ENCODE measurements at places on chromosomes 16 and 17.
A peak's percentile ranks its signal among the peaks of the same experiment; 100 is the strongest.

GRCh38 chr16:1335211-1335971, 1.9 kb downstream of the BAIAP3 start:
- DNase-seq = no peak

DNA sequence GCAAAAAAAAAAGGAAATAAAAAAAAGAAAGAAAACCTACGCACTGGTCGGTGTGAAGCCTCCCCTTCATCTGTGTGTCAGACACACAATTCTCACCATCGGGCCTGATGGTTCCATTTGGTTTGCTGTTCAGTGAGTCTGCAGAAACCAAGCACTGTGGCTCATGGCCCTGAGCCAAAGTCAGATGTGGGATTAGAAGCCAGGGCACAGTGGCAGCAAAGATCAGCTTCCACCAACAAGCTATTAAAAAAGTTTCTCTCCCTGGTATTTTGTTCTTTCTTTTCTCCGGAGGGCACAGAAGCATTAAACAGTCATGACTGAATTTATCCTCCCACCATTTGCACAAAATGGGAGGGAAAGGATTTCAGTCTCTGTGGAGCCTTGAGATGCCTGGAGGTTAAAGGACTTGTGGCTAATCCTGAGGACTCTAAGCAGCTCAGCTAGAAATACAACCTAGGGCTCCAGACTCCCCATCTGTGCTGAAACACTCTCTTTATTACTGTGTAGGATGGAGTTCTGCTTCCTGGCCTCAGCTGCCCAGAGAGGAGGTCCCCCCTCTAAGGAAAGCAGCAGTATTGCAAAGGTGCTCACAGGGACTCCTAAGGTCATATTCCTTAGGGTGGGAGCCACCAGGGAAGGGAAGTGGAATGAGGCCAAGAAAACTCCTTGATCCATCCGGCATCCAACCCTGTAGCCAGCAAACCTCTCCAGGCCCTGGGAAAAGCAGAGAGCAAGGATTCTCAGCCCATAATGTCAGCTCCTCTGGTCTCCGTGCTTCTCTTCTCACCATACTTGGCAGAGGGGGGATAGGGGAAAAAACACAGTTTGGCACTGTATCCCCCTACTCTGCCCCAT, 28.2 kb downstream of the SLC39A11 start:
- DNase-seq = no peak

DNA sequence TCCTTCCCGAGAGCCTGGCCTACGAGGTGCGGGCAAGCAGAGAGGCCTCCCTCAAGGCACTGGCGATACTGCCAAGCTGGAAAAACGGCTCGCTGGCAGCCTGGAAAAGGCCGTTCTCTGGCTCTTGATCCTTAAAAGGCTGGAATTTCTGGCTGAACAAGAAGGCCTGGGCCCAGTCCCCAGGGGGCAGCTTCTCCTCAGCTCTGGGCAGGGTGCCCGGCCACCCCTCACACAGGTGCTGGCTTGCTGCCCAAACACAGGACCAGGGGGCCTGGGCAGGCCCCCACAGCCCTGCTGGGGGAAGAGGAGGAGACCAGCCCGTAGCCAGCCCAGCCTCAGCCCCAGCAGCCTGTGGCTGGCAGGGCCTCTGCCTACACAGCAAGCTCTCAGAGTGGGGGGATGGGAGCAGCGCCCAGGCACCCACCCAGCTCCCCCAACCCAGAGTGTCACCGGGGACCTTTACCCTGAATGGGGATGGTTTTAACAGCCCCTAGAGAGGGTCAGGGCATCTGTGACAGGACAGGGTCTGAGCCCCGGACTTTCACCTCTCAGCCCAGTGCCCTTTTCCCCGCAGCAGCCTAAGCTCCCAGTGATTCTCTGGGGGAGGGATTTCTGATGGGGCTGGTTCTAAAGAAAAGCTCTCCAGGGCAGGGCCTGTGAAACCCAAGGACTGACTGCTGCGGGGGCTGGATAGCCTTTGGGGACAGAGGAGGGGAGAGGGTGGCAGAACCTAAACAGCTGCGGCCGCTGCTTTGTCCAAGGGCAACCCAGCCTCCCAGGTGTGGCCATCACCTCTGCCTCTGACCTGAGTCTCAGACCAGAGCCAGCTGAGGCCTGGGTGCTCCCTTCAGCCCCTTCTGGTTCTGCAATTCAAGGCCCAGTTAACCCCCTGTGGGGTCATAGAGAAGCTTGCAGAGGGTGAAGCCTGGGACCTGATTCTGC, 38.6 kb upstream of the TOB1 start:
- DNase-seq = no peak

DNA sequence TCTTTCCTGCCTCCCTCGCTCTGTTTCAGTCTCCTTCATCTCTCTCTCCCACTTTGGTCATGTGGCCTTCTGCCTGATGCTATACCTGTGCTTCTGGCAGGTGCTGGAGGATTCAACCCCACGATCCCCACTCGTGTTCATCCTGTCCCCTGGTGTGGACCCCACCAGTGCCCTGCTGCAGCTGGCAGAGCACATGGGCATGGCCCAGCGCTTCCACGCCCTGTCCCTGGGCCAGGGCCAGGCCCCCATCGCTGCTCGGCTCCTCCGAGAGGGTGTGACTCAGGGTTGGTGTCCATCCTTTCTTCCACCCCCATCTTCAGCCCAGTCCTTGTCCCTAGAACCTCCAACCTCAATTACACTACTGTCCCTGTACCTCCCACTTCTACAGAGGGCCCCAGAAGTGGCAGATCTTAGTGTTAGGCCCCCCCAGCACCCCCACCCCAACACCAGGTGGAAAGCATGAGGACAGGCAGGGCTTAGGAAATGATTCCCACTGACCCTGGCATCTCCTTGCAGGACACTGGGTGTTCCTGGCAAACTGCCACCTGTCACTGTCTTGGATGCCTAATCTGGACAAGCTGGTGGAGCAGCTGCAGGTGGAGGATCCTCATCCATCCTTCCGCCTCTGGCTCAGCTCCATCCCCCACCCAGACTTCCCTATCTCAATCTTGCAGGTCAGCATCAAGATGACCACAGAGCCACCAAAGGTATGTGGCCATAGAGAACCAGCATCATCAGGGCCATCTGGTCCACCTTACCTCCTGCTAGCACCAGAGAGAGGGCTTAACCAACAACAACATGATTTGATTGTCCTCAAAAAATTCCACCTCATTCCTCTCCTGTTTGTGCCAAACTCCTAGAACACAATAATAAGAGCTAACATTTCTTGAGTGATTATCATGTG, 9.7 kb upstream of the KDM6B start:
- DNase-seq = no peak

DNA sequence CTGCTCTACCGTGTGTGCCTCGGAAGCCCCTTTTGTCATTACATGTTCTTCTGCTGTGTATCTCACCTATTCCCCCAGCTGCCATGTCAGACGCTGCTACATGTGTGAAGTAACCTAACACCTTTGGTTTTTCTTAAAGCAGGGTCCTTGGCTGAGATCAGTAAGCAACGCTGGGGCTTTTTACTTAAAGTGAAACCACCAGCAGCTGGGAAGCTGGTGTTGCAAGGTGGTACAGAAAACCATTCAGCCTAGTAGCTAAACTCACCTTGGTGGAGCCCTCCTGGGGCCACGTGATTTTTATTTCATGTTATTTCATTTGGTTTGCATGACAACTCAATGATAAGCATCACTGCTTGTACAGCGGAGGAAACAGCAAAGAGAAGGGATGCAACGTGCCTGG, 62.6 kb downstream of the PLCG2 start:
- no peak for DNase-seq

DNA sequence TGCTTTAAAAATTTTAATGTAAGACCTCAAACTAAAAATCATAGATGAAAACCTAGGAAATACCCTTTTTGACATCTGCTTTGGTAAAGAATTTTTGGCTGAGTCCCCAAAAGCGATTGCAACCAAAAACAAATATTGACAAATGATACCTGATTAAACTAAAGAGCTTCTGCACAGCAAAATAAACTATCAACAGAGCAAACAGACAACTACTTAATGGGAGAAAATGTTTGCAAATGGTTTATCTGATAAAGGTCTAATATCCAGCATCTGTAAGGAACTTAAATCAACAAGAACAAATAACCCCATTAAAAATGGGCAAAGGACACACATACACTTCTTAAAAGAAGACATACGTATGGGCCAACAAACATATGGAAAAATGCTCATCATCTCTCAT, 242.5 kb downstream of the BCAS3 start:
- DNase-seq = no peak

- no peak for DNase-seq
Observed at GRCh38 chr17:14688134-14688533, 387.3 kb downstream of the HS3ST3B1 start.

DNA sequence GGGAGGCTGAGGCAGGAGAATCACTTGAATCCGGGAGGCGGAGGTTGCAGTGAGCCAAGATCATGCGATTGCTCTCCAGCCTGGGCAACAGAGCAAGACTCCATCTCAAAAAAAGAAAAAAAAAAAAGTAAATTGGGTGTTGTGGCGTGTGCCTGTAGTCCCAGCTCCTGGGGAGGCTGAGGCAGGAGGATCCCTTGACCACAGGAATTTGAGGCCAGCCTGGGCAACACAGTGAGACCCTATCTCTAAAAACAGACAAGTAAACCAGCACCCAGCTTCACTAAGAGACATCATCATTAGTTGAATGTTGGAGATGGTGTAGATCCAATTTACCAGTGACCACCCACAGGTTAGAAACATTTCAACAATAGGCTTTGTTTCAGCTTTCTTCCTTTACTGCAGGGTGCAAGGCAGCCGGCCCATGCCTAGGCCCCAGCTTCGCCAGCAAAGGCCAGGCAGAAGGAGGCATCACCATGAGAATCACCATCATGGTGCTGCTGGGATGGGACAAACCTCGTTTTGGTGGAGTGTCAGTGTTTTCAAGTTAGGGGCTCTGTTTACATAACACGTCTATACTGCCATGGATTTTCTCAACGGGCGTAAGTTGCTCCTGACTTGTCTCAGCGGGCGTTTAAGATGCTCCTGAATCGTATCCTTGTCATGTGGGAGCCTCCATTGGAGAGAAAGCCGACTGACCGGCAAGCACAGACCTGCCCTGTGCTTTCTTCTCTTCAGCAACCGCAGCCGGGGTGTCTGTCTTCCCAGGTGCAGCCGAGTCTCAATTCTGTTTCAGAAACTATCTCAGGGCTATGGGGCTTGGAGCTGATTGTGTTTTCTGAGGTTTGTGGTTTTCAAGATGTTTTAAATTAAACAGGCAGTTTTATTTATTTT, 7.3 kb downstream of the TCF25 start:
- DNase-seq = no peak

GRCh38 chr17:50263331-50264262, 10.7 kb upstream of the TMEM92 start:
- DNase-seq = no peak

- DNase-seq = no peak
Observed at GRCh38 chr17:1976000-1976682, 49.0 kb downstream of the RTN4RL1 start.

- DNase-seq = peak; percentile 68
Observed at GRCh38 chr17:8122422-8122923, 1.4 kb downstream of the HES7 start.

All from HAP-1 (cell line).